HFFc6 (cell line): ENCODE measurements at places on chromosomes 7 and 10. TPM values are rescaled to one million over a fixed set of nuclear protein-coding genes. Genes with fewer than 3 reads are reported as not detected.

Gene KIAA1217
- total RNA-seq, result 1.3 to 1.9 TPM (median 1.8 TPM) in 3 replicates

Gene CRHR2
- total RNA-seq, result not detected in 3 replicates

- peak overlapping the region; percentile 31; the same call in 1 of the 2 replicates for H3K27ac ChIP-seq
- H3K27me3 ChIP-seq, result no peaks in the 10 kb centered on the region
- H3K4me3 ChIP-seq, result peak overlapping the region; percentile 94
- H3K4me1 ChIP-seq, result peaks cover 60% of the 10 kb centered on the region
- no peaks in the 10 kb centered on the region; the same call in none of the 2 replicates for H3K36me3 ChIP-seq
Observed at GRCh38 chr7:111091593-111092358, 849 bp downstream of the LRRN3 start.

- H3K27me3 ChIP-seq, result peaks cover 6% of the 10 kb centered on the region
- H3K27ac ChIP-seq, result no peak overlapping the region
- DNase-seq, result no peak
- no peaks in the 10 kb centered on the region for H3K36me3 ChIP-seq
- no peak overlapping the region for H3K4me3 ChIP-seq
Observed at GRCh38 chr10:76514321-76514720, 1082.9 kb downstream of the LRMDA start.

Gene TEX47
- not detected in 3 replicates for total RNA-seq

DNA sequence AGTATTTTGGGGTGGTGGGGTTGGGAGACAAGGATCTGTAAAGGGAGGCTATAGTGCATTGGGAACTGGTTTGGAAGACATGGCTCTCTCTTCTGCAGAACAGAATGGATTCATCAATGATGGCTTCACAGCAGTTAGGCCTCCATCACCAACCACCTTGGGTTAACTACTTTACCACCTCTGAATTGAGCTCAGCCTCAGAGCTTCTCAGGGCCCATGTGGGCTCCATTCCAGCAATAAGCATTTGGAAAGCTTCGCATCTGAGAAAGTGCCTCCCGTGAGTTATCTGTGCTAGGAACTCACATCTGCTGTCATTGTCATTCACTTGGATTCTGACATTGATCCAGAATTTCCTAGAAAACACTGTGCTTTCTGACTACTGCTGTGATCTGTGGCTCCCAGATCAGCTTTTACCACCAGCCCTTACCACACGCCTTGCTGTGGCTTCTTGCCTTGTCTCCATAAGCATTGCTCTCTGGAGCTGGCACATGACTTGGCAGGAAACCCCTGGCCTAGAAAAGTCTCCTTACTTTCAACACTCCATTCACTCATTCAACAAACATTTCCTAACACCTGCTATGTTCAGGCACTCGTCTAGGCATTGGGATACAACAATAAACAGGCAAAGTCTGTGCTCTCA is 70.7 kb upstream of the ADO start:
- no peak overlapping the region for H3K27ac ChIP-seq
- peaks cover 19% of the 10 kb centered on the region for H3K4me1 ChIP-seq
- peaks cover 2% of the 10 kb centered on the region; the same call in 1 of the 2 replicates for H3K27me3 ChIP-seq
- no peak overlapping the region for H3K4me3 ChIP-seq
- no peaks in the 10 kb centered on the region for H3K36me3 ChIP-seq

Gene MNX1
- not detected in 3 replicates for total RNA-seq

Gene MINPP1
- 34.7 to 37.1 TPM (median 35.6 TPM) in 3 replicates for total RNA-seq

DNA sequence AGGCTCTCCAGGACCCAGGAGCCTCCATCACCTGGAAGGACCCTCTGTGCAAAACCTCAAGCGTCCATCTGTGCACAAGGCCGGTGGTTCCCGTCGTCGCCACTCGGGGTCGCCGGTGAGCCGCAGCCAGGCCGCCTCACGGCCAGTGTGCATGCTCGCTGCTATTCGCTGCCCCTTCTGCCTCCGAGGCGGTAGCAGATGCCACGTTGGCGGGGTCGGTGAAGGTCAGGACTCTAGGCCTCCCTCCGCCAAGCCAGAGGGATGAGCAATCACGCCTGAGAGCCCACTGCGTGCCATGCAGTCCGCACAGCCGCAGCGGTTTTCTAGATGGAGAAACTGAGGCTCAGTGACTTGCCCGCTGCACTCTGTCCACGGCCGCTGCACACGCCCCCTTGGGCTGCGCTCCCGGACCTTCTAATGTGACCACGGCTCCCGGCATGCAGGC is 5.7 kb downstream of the UPK3B start:
- H3K27me3 ChIP-seq, result no peaks in the 10 kb centered on the region
- no peak overlapping the region for H3K27ac ChIP-seq
- no peak for DNase-seq
- H3K4me1 ChIP-seq, result no peaks in the 10 kb centered on the region

Gene CLCN1
- not detected in 3 replicates for total RNA-seq

DNA sequence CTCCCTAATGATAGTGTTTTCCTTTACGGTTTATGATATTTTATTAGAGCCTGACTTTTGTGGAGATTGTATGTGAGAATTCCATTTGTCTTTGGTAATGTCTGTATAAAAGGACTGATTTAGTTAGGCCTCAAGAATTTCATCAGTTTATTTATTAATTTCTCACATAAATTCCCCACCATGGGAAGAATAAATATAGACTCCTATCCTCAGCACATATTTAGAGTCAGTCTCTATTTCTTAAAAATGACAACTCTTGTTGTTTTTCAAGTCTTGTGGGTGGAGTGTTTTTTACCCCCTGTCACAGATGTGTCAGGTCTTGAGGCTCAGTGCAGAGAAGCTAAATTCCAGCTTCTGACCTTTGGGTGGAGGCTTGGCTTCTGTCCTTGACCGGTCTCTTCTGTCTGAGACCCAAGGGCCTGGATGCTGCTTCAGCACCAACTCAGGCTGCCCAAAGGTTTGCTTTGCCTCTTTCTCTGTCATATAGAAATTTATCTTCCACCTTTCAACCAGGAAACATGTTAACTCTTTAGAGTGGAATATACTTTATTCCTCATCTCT is 117.3 kb upstream of the INHBA start:
- no peaks in the 10 kb centered on the region; the same call in 1 of the 2 replicates for H3K27me3 ChIP-seq
- DNase-seq, result no peak
- peaks cover 8% of the 10 kb centered on the region for H3K36me3 ChIP-seq
- no peak overlapping the region for H3K4me3 ChIP-seq
- H3K4me1 ChIP-seq, result peaks cover 80% of the 10 kb centered on the region
- peak overlapping the region; percentile 14; the same call in 1 of the 2 replicates for H3K27ac ChIP-seq

- H3K27me3 ChIP-seq, result no peaks in the 10 kb centered on the region; the same call in 1 of the 2 replicates
- H3K4me1 ChIP-seq, result peaks cover 19% of the 10 kb centered on the region
- H3K36me3 ChIP-seq, result peaks cover 20% of the 10 kb centered on the region
- H3K27ac ChIP-seq, result no peak overlapping the region
- H3K4me3 ChIP-seq, result no peak overlapping the region
Observed at GRCh38 chr7:105924945-105925344, 38.1 kb upstream of the CDHR3 start.

- H3K4me1 ChIP-seq, result no peaks in the 10 kb centered on the region
- H3K4me3 ChIP-seq, result no peak overlapping the region
- H3K27ac ChIP-seq, result no peak overlapping the region
Observed at GRCh38 chr7:3747467-3747866, 446.4 kb downstream of the SDK1 start.

Gene DDC
- not detected in 3 replicates for total RNA-seq

GRCh38 chr7:134209322-134210015 is 82.3 kb downstream of the LRGUK start:
- peaks cover 6% of the 10 kb centered on the region; the same call in 1 of the 2 replicates for H3K4me1 ChIP-seq
- peaks cover 14% of the 10 kb centered on the region for H3K27me3 ChIP-seq
- no peak overlapping the region for H3K27ac ChIP-seq
- no peak for DNase-seq
- no peak overlapping the region for H3K4me3 ChIP-seq
